Mammary epithelial cell (primary cell): ENCODE measurements at places on chromosomes 16 and 17. TPM values are rescaled to one million over a fixed set of nuclear protein-coding genes. Genes with fewer than 3 reads are reported as not detected.

Gene SLC16A6
- polyA plus RNA-seq: not detected

Gene TBC1D10B
- polyA plus RNA-seq: 26.3 TPM

Gene SPATA22
- not detected for polyA plus RNA-seq

Gene TMC5
- 0.11 TPM for polyA plus RNA-seq

Gene TNFRSF17
- not detected for polyA plus RNA-seq

Gene PPY
- not detected for polyA plus RNA-seq

Gene RNF227
- 5.3 TPM for polyA plus RNA-seq

Gene AURKB
- polyA plus RNA-seq: 62.1 TPM

Gene GCGR
- not detected for polyA plus RNA-seq

Gene CCL8
- polyA plus RNA-seq: not detected

Gene METTL23
- 38.3 TPM for polyA plus RNA-seq

Gene CLEC18C
- not detected for polyA plus RNA-seq

Gene PRRT2
- 0.07 TPM for polyA plus RNA-seq

Gene ASB16
- not detected for polyA plus RNA-seq

Gene TTYH2
- 0.23 TPM for polyA plus RNA-seq

Gene KIF2B
- polyA plus RNA-seq: not detected

Gene ORC6
- 31.3 TPM for polyA plus RNA-seq

Gene CHTF18
- 20.2 TPM for polyA plus RNA-seq
